ENCODE measurements at places on chromosomes 7 and 10.

DNA sequence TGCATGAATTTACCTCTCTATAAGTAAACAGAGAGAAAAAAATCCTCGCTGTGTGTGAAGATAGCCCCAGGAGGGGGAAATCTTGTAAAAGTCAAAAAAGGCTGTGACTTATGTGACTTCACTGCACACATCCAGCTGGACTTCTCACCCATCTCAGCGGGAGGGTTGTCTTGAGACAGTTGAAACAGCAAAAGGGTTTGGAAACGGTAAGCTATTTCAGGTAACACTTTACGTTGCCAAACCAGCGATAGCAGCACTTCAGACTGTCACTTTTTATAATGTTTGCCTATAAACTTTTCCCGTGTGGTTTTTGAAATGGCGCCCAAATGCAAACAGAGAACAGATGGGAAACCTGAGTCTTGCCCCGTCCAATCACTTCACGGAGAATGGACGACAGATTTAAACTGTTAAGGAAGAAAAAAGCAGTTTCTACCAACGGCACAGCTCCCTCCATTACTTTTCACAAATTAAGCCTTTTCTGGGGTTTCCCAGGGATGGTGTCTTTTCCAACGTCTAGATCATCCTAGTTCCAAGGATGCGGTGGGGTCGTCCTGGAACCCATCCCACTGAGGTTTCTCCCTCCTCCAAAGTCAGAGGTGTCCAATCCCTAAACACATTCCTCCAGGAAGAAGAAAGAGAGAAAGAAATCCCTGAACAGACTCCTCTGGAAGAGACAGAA, 25.2 kb downstream of the FGFR2 start:
- no peak for DNase-seq

GRCh38 chr7:129030440-129030839, 24.5 kb downstream of the TNPO3 start:
- no peak for DNase-seq

DNA sequence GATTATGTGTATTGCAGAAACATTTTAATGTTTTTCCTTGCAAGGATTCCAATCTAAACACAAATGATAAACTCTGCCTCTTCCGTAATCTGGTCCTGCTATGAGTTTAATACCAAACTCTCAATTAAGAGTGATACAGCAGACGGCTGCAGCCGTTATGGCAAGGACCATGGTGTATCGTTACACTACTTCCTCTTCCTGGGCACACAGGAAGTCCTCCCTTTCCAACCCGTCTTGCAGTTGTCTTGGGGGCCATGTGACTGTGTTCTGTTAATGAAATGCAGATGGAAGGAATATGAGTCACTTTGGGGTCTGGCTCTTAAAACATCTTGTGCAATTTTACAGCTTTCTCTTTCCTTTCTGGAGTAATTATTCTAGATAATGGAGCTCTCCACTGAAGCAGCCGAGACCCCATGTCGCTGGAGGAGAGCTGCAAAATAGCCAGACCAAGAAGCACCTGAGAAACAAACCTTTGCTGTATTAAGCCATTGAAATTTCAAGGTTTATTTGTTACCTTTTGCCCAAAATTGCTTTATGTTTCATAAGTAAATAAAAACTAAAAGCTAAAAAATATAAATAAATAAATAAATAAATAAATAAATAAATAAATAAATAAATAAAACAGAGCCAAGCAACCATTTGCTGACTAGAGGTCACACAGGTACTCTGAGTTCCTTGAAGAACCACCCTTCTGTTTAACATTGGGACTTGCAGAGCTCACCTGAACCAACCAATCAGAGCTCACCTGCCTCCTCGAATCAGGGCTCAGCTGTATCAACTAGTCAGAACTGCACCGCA, 74.7 kb downstream of the FRMPD2 start:
- no peak for DNase-seq

- DNase-seq = no peak
Measured at GRCh38 chr7:120720317-120720716, 137.6 kb downstream of the TSPAN12 start.

- DNase-seq = no peak
Measured at GRCh38 chr10:119007211-119007574, 22.3 kb upstream of the NANOS1 start.

DNA sequence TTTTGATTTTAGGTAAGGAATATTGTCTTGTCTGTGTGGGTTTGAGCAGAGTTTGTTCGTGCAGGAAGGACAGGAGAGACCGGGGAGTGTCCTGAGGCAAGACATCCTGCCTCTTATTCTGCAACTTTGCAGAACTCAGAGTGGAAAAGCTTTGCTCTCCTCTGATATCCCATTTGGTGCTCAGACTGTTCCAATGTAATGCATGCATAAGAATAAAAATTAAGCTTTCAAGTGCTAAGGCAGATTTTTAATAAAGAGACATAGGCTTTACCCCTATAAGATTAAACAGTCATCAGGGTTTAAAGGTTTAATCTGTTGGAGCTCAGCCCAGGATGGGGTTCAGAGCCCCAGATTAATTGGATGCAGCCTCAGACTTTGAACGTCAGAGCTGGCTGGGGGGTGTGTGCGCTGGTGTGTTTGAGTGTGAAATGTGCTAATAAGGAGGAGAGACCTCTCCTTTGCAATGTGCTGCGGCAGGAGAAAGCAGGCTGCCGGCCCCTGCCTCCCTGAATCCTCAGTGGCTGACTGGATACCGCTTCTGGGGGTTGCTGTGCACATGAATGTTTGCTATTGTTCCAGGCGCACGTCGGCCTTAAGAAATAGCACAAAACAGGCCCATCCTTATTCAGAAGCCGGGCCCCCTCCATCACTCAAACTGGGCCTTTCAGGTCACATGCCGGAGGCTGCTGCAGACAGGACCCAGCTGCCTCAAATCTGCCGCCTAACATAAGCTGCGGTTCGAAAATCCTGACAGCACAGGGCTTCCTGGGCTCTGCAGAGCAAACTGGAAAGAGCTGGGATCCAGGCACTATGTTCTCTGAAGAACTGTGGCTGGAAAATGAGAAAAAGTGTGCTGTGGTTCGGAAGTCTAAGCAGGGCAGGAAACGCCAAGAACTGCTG, 84.1 kb upstream of the PRR15 start:
- DNase-seq = no peak

DNA sequence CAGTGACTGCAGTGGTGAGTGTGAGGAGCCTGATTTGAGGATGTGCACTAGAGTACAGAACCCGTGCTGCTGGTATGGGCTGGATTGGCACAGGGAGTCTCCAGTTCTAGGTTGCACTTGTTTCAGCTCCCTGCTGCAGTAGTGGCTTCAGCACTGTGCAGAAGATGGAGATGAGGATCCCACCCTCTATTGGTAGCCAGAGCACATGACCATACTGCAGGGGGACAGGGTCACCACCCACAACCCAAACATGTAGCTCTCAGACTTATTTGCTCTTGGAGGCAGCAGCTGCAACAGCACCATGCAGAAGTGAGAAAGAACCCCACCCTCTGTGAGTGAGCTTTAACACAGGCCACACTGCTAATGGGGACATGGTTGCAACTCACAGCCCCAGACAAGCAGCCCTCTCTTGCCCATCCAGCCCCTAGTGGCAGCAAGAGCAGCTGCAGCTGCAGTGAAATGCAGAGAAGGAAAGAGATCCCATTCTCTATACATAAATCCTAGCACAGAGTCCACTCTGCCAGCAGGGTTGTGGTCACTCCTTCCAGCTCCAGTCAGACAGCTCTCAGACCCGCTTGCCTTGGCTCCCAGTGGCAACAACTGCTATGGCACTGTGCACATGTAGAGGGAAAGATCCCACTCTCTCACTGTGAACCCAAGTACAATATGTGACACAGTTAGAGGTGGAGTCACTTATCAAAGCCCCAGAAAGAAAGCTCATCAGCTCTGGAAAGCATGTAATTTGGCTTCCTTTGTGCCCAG, 51.4 kb upstream of the SCIN start:
- DNase-seq = peak; percentile 48

DNA sequence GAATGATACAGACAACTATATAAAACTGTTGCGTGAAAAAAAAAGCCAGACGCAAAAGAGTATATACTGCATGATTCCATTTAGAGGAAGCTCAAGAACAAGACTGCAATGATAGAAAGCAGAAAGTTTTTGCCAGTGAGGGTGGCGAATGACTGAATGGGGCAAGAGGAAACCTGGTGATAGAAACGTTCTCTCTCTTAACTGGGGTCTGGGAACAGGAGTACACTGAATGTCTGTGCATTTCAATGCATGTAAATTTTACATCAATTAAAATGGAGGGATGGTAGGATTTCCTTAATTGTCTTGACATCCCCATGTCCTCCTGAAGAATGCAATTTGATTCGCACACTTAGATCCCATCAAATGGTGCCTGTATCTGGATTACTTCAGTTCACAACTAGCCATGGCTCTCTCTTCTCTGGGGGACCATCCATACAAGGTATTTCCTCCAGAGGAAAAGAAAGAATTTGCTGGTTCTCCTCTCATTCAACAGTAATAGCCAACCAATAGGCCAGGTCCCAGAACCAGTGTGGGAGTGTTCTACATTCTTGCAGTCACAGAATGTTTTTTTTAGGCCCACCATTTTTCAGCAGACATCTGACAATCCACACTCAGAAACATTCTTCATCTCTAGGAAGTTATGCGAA, 221.0 kb upstream of the KLF14 start:
- no peak for DNase-seq

DNA sequence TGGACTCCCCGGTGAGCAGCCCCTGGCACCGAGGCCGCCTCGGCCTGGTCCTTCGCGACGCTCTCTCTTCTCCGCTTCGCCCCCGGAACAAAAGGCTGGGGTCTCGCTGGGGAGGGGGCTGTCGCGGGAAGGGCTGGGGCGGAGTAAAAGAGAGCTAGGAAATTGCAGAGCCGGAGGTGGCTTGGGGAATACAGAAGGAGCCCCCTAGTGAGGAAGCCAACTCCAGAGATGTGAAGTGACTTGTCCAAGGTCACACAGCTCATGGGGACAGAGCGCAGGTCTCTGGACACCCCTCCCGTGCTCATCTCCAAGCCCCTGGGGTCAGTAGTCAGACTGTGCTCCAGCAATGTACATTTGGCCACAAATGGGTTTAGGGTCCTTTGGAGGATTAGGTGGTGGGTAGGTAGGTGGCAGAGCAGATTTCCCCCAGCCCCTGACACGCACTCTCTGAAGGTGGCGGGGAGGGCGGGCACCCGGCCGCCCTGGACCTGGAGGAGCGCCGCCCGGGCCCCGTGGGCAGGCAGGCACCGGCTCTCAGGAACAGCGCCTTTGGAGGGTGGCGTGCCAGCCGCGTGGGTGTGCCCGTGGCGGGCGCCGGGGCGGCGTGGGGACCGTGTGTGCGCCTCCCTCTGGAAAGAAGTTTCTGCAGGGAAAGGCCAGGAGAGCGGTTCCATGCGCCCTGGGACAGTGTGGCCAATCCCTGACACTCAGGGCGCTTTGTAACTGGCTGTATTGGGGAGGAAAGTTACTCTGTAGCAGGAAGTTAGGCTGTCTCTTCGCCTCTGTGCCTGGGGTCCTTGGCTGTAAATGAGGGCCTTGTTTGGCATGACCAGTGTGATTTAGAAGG, 910 bp downstream of the WIPF3 start:
- DNase-seq = peak; percentile 45

DNA sequence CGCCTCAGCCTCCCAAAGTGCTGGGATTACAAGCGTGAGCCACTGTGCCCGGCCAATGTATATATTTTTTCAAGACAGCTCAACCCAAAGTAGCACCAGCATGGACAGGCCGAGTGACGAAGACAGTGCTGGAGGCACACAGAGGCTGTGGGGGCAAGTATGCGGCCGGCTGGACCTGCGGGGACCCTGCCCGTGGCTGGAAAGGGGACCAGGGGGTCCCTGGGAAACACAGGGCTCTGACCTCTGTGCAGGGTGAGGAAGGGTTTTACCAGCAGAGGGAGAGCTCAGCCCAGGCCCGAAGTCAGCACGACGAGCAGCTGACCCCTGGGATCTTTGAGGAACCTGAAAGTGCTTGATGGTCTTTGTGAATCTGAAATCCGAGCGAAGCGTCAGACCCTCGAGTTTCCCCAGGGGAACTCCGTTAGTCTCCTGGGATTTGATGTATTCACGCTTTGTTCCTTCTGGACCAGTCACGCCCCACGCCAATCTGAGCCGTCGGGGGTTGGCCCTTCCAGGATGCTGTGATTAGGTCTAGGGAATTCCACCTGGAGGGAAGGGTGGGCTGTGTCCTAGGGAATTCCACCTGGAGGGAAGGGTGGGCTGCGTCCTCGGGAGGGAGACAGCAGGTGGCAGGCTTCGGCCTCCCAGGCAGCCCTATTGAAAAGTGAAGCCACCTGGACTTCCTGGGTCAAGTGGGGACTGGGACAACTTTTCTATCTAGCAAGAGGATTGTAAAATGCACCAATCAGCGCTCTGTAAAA, 10.9 kb upstream of the ZFAND2A start:
- no peak for DNase-seq

GRCh38 chr10:21888959-21889358, 114.6 kb downstream of the DNAJC1 start:
- DNase-seq = no peak

- DNase-seq = peak; percentile 42
Measured at GRCh38 chr7:123242467-123243092, 42.8 kb upstream of the SLC13A1 start.

GRCh38 chr7:49564379-49564714, 209.1 kb upstream of the VWC2 start:
- no peak for DNase-seq

- peak; percentile 93 for DNase-seq
Measured at GRCh38 chr7:73623798-73624668, at the start of gene MLXIPL. MLXIPL (minus strand) TSS chr7:73624522; CDS start chr7:73624492, 30 bp downstream.

GRCh38 chr7:98133181-98133580, 26.5 kb downstream of the LMTK2 start:
- no peak for DNase-seq

- DNase-seq = no peak
Measured at GRCh38 chr7:41592794-41593193, 110.1 kb downstream of the INHBA start.

DNA sequence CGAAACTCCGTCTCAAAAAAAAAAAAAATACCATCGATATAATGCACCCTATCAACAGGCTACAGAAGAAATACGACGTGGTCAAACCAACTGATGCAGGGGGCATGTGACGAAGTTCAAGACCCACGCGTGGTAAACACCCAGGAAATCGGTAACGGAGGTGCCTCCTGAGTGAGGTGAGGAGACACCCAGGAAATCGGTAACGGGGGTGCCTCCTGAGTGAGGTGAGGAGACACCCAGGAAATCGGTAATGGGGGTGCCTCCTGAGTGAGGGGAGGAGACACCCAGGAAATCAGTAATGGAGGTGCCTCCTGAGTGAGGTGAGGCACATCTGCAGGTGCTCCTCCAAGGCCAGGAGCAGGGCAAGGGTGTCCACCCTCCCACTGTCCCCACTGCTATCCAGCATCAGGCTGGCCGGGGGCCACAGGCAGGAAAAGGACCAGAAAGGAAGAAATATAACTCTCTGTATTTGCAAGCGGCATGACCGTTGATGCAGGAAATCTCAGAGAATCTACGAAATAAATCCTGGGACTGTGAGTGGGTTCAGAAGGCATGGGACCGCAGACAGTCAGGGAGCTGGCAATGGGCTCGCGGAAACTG, 10.7 kb upstream of the GPR146 start:
- DNase-seq = no peak

GRCh38 chr7:100465299-100465698, 1.2 kb upstream of the SPACDR start:
- no peak for DNase-seq

- peak; percentile 66 for DNase-seq
Measured at GRCh38 chr10:77111611-77112550, 525.7 kb downstream of the KCNMA1 start.
